Activated CD4-positive, alpha-beta T cell treated with anti-CD3 and anti-CD28 coated beads for 36 hours (primary cell): ENCODE measurements at places on chromosomes 11 and 22. TPM values are rescaled to one million over a fixed set of nuclear protein-coding genes. Genes with fewer than 3 reads are reported as not detected.

- DNase-seq = no peak
These were observed 172.6 kb upstream of the CADM1 start for GRCh38 chr11:115676768-115677167.

GRCh38 chr22:22712666-22713365, 68.4 kb downstream of the GGTLC2 start:
- no peak for DNase-seq

GRCh38 chr11:75066061-75066460, 30.6 kb downstream of the OR2AT4 start:
- no peak for DNase-seq

GRCh38 chr11:119537306-119538253, 114.6 kb upstream of the THY1 start:
- DNase-seq = no peak

DNA sequence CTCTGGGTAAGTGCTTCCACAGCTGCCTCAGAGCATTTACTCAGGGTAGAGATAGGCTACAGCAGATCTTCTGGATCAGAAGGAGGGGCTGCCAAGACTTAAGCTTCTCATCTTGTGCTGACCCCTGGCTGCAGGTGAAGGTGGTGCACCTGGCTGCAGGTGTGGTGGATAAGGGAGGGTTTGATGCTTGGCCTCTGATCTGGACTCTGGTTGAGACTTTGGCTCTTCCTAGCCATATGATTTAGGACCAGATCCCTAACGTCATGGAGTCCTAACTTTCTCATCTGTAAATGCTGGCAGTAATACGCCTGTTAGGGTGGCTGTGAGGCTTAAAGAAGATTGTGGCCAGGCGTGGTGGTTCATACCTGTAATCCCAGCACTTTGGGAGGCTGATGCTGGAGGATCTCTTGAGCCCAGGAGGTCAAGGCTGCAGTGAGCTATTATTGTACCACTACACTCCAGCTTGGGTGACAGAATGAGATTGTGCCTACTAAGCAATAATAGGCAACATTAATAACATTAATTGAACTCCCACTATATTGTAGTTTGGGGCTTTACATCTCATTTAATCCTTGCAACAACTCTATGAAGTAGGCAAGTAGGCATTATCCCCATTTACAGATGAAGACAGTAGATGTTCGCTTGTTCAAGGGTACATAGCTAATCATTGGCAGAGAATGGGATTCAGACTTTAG, 10.7 kb downstream of the DTX4 start:
- DNase-seq = peak; percentile 44

- no peak for DNase-seq
These were observed 4.8 kb upstream of the NLRP10 start for GRCh38 chr11:7969756-7970646.

- DNase-seq = no peak
These were observed 1.5 kb downstream of the TUB start for GRCh38 chr11:8082391-8083087.

ZNF74 gene
- 10.3 TPM for total RNA-seq

GRCh38 chr11:60872124-60872960, 5.0 kb downstream of the ZP1 start:
- DNase-seq = no peak

DNA sequence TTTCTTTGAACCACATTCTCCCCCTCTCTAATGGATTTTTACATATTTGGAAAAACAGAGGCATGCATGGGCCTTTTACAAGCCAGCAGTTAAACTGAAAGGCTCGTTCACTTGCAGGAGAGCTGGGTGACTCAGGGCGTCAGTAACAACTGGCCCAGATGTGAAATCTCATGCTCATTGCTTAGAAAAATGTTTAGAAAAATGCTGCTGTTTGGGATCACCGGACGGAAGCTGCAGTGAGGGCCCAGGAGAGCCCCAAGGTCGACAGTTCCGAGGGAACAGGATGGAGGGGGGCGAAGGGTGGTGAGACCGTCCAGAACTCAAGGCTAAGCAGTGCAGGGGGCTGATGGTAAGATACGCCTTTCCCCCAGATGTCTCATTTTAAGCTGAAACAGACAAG, 41.7 kb upstream of the SMTN start:
- no peak for DNase-seq

DNA sequence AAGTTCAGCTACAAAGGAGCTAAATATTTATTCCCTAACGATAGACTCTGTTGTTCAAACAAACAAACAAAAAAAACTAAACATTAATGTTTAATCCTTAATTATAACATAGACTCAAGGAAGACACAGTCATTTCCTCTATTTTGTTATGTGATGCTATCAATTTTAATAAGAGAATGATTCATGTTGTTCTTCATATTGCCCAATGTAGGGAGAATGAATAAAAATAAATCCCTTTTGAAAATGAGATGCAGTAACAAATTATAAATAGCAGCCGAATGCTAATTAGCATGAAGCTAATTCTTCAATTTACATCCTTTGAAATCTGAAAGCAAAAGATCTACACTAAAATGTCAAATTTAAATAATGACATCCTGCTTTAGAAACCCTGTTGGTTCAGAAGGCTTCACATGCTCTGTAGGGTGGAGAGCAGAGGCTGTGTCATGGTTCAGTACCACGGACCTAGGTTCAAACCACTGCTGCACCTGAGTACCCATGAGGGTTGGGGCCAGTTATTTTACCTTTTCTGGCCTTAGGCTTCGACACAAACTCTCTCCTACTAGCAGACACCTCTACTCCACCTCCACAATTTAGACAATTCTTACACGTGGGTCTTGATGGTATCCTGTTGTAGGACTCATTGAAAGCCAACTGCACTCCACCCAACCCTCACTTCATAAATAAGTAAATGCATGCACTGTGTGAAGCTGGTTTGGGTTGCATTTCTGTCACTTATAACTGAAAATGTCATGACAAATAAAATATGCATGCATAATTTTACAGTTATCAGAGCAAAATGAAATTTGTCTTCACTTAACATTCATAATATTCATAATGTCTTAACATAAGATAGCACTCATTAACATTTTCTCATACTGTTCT, 89.0 kb downstream of the RRAS2 start:
- no peak for DNase-seq

CRYBB3 gene
- total RNA-seq = not detected

- no peak for DNase-seq
These were observed 9.2 kb downstream of the SIPA1 start for GRCh38 chr11:65646958-65647701.

DNA sequence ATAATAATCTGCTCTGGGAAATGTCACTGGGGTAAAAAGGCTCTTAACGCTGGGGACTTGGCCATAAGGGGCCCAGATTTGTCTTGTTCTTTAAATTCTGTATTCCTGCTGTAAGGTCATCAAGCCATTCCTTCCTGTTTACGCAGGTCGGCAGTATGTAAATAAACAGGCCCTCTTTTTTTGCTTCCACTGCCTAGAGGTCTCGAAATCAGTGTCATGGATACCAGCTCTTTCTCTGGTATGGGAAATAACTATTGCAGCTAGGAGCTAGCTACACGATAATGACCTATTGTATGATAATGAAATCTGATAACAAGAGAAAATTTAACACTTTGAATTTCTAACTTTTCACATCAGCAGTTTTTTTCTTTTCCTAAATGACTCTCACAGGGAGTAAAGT, 209.2 kb upstream of the NARS2 start:
- no peak for DNase-seq

USH1C gene
- total RNA-seq = not detected

RAPSN gene
- 0.21 TPM for total RNA-seq

GRCh38 chr11:105862736-105863367, 159.2 kb downstream of the MSANTD4 start:
- DNase-seq = no peak

- DNase-seq = no peak
These were observed 658 bp downstream of the ACY3 start for GRCh38 chr11:67649634-67650510.
